Stimulated activated CD8-positive, alpha-beta memory T cell treated with anti-CD3 and anti-CD28 coated beads, Interleukin-12 subunit alpha, Interleukin-12 subunit beta, amount 100 ng/mL, for 1 hour (primary cell): ENCODE measurements at places on chromosomes 12 and 14.

GRCh38 chr14:81141426-81141825 is 79.3 kb downstream of the GTF2A1 start:
- no peak for DNase-seq

GRCh38 chr14:53963320-53964227 is 6.9 kb upstream of the BMP4 start:
- no peak for DNase-seq

- DNase-seq, result no peak
These were observed 1104.3 kb downstream of the BCL11B start for GRCh38 chr14:98167705-98168104.

DNA sequence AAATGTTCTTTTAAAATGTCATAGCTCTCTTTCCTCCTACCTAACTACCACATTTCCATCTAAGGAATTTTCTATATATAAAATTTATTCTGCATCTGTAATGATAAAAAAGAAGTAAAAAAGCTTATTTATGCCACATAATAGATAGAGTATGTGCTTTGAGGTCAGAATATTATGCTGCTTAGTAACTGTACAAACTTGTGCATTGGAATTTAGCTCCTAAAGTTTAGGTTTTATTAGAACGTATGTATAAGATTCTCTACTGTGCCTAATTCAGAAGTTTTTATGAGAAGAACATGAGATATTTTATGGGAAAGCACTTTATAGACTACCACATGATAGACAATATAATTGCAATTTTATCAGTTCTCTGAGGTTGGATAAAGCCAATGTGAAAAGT is 384.6 kb downstream of the SLC16A7 start:
- no peak for DNase-seq

DNA sequence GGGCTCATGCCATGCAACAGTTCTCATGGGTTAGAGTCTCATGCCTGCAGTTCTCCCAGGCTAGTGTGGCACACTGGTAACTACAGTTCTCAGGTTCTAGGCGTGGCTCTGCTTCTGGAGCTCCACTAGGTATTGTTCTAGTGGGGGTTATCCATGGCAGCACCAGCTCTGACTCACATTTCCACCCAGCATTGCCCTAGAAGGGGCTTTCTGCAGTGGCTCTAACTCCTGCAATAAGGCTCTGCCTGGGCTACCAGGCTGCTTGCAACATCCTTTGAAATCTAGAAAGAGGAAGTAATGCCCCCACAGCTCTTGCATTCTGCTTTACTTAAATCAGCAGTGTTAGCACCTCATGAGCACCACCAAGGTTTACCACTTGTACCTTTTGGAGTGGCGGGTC is 220.3 kb upstream of the ARID2 start:
- DNase-seq, result no peak

- DNase-seq, result no peak
These were observed 376.8 kb downstream of the RPS29 start for GRCh38 chr14:49209416-49209815.

GRCh38 chr14:102464006-102464405 is 45.6 kb downstream of the ANKRD9 start:
- no peak for DNase-seq

DNA sequence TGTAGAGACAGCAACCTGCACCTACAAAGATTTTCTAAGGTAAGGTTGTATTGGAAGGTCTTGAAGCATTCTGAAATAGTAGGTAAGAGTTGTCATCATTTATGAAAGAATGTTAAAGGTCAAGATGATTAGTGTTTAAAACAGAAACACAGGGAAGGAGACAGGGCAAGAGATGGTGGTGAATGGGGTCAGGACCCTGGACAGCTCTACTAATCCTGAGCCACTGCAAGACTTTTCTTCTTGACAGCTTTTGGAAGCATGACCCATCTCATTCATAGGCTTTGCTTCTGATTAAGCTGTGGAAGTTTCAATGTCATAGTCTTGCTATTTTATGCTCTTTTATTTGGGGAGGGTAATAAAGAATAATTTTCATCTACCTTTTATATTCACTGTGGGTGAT is 75.5 kb upstream of the CAND1 start:
- DNase-seq, result no peak

GRCh38 chr12:119512772-119513497 is 80.6 kb upstream of the TMEM233 start:
- DNase-seq, result no peak

GRCh38 chr12:75641031-75641780 is 129.8 kb upstream of the KRR1 start:
- no peak for DNase-seq
